ENCODE measurements at places on chromosomes 7 and 10. TPM values are rescaled to one million over a fixed set of nuclear protein-coding genes. Genes with fewer than 3 reads are reported as not detected.

PPRC1 gene
- total RNA-seq, result 43.1 TPM

C7orf33 gene
- total RNA-seq, result not detected

- H3K36me3 ChIP-seq, result no peaks in the 10 kb centered on the region
- no peak for DNase-seq
- no peaks in the 10 kb centered on the region for H3K4me1 ChIP-seq
- 0 out of 2 replicates have a peak overlapping the region, but pooled peaks have one; percentile 7 for H3K4me3 ChIP-seq
- H3K27ac ChIP-seq, result no peak overlapping the region
Measured at GRCh38 chr7:134933460-134934068, 52.7 kb upstream of the AGBL3 start.

GRCh38 chr10:33487014-33487776 is 152.7 kb upstream of the NRP1 start:
- no peak overlapping the region for H3K27ac ChIP-seq
- H3K27me3 ChIP-seq, result no peaks in the 10 kb centered on the region
- H3K4me3 ChIP-seq, result no peak overlapping the region
- H3K36me3 ChIP-seq, result no peaks in the 10 kb centered on the region

- H3K36me3 ChIP-seq, result no peaks in the 10 kb centered on the region
- DNase-seq, result no peak
- no peak overlapping the region for H3K4me3 ChIP-seq
- no peak overlapping the region for H3K27ac ChIP-seq
- peaks cover 9% of the 10 kb centered on the region for H3K27me3 ChIP-seq
- no peaks in the 10 kb centered on the region for H3K4me1 ChIP-seq
Measured at GRCh38 chr7:71238581-71239295, 106.8 kb downstream of the GALNT17 start.

DNA sequence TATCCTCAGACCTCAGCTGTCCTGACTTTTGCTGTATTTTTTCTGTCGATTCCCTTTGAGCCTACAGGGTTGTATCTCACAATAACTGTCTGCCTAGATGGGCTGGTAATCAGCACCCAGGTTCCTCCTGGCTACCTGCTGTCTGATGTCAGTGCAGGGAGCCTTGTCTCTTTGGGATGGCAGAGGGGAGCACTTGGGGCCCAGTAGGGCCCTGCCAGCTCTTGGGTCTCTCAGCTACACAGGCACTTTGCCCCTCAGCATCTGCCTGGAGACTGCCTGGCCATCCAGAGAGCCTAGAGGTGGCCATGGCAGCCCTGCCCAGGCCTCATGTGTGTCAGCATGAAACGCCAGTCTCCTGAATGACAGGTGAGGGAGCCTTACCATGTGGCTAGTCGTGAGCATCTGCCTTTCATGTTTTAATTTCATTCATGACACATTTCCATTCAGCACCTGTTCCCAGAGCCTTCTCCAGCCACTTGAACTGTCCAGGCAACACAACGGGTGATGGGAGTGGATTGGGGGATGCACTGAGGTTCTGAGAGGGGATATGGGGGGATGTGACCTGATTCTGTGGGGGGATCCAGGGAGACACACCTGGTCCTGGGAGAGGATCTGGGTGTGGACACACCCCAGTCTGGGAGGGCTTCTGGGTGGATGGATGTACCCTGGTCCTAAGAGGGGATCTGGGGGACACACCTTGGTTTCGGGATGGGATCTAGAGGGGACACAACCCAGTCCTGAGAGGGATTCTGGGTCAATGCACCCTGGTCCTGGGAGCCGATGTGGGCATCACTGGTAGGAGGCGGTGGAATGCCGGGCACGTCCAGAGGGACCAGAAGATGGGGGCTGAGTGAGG is 21.9 kb downstream of the ADCY1 start:
- H3K36me3 ChIP-seq, result no peaks in the 10 kb centered on the region
- no peaks in the 10 kb centered on the region for H3K4me1 ChIP-seq
- H3K27me3 ChIP-seq, result peaks cover 8% of the 10 kb centered on the region
- DNase-seq, result no peak
- no peak overlapping the region for H3K4me3 ChIP-seq

GRCh38 chr7:66430164-66430545 is 198.5 kb upstream of the KCTD7 start:
- H3K4me1 ChIP-seq, result no peaks in the 10 kb centered on the region
- no peak overlapping the region for H3K27ac ChIP-seq
- no peak overlapping the region for H3K4me3 ChIP-seq
- no peak for DNase-seq

Measured in K562 (cell line).